EL (cell line): ENCODE measurements at places on chromosomes 2 and 18.
A peak's percentile ranks its signal among the peaks of the same experiment; 100 is the strongest.

GRCh38 chr2:85199698-85200097 lies 66.5 kb downstream of the TCF7L1 start:
- DNase-seq = no peak

DNA sequence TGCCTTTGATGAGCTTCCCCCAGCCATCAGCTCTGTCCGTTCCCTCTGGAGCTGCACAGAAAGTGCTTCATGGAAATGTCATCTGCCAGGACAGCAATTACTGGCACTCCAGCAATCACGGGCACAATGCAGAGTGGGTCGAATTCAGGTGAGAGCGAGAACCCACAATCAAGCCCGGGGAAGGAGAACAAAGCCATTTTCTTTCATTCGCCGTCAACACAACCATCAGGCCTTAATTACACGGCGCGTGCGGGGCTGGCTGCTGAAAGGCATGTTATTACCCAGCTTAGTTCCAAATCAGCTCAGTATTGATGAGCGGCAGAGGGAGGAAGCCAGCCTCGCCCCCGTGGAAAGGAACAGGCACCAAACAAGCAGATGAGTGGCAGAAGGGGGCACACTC lies 143.9 kb downstream of the MYT1L start:
- no peak for DNase-seq

DNA sequence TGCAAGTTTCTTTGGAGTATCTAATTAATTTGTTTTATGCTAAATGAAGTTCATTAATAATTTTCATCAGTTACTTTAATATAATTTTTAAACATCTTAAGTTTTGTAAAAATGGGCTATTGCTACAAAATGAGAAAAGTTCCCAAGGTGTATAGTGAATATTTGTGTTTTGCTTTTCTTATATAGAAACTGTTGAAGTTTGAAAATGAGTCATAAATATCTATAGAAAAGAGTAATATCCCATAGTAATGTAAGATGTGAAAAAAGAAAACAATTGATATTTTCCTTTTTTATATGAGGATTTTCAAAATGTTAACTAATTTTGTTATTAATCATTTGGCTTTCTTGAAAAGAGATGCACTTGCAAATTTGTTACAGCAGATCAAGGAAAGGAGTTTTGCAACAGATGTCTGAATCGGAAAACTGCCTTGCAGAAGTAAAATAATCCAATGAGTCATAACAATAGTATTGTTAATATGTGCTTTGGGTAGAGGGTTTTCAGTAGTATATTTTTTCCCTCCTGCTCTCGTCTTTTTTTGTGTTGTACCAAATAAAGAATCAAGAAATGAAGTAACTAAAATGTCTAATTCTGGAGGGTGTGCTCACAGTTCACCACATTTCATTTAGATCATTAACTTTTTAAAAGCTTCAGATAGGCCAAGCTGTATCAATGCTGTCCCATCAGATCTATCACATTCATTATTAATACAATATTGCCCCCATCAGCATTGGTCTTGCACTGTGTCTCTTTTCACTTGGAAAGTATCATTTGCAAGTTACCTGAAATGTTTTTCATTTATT lies 15.5 kb downstream of the DUSP19 start:
- peak; percentile 57 for DNase-seq

DNA sequence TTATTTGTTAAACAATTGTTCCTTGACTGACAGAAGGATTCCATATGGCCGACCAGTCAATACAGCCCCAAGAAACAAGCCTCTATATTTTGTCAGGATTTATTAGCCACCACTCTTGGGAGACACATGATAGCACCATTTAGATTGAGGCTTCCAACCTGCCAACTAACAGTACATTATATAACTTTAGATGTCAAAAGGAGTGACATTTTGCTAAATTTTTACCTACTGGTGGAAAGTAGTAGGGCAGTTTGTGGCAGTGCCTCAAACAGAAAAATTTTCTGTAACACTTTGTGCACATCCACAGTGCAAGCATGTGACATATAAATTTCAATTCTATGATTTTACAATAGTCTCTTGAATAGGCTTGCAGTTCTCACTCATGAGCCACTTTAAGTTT lies 464.0 kb downstream of the TRIB2 start:
- DNase-seq = no peak

DNA sequence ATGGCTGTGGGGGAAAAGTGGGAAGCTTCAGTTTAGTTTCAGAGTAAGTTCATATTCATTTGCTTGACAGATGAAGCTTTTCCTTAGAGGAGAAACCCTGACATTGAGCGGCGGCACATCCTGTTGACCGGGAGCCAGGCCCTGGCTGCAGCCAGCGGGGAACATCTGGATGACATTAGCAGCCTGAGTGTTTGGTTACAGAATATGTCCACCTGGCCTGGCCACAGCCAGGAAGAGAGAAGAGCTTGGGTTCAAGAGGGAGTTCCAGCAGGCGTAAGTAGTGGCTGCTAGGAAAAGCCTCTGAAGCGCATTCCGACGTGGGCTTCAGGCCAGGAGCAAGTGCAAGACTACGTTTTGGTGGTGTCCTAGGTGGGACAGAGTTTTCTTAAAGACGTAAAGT lies 144.9 kb upstream of the MYCN start:
- no peak for DNase-seq

DNA sequence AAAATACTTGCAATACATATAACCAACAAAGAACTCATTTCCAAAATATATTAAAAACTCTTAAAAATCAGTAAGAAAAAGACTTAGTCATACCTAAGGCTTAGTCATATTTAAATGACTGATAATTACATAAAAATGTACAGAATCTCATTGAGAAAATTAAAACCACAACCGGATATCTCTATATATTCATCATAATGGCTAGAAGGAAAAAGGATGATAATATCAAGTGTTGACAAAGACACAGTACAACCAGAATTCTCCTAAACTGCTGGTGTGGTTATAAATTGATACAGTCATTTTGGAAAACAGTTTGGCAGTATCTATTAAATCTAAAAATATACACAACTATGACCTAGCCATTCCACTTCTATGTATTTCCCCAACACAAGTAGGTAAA lies 27.1 kb upstream of the IHH start:
- no peak for DNase-seq

DNA sequence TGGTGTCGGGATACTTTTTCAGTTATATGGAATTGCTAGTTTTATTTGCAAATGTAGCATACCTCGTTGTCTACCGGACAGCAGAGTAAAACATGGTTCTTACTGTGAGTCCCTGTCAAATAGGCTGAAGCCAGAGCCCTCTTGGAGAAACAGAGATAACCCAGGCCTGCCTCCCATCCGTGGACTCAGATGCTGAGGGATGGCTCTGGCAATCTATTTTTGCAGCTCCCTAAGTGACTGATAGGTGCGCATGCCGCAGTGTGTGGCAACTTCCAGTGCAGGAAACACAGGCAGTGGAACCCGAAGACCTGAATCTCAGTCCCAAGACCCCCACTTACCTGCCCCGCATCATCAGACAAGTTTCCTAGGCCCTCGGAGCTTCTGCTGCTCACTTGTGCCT lies 33.6 kb downstream of the STEAP3 start:
- no peak for DNase-seq

DNA sequence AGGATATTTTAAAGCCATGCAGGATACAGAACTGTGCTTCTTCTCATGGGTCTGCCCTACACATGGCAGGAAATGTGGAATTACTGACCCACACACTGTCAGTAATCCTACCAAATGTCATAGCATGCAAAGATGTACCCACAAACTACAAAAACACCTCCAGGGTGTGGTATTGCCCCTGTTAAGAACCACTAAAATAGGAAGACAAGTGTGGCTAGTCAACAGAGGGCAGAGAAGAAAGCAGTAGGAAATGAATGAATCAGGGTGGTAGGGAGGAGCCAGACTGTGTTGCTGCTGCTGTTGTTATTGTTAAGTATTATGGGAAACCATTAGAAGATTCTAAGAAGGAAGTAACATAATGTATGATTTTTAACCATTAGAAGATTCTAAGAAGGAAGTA lies 556.7 kb upstream of the ACVR2A start:
- DNase-seq = no peak

GRCh38 chr2:106800180-106800579 lies 85.8 kb downstream of the ST6GAL2 start:
- DNase-seq = no peak

DNA sequence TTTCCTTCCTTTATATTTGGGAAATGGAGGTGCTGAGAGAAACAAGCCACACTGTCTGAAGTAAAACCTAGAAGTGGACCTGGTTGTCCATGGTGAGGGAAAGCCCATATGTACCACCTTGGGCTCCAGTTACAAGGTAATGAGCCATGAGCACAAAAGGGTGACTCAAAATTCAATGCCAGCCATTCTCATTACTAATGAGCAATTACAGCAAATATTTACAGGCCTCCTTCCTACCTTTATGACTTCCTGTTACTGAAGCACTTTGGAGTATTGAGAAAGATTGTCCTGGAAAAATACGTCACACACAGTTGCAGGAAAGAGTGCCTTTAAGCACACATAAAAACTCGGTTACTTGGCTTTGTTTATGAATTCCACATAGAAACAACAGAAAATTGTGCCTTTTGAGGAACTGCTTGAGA lies 9.1 kb downstream of the EPAS1 start:
- peak; percentile 44 for DNase-seq

DNA sequence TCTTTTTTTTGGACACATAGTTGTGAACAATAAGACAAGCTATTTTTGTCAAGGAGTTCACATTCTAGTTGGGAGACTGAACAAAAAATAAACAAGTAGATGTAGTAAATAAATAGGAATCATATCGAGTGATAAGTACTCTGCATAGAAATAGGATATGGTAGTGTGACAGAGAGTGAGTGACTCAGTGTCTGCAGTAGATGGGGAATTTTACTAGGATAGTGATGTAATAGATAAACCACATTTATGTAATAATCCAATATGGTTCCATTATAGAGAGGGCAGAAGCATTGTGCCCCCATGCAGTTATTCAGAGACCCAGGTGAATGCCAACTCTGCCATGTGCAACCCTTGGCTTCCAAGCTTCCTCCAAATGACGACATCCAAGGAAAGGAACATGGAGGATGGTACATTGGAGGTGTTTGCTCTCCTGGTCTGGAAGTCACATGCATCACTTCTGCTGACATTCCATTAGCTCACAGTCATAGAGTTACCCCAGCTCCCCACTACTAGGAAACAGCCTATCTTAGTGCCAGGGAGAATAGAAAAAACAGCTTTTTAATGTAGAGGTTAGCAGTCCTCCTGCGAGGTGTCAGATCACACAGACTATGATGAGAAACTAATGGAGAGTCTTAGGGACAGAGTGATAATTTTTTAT lies 595.4 kb downstream of the NYAP2 start:
- DNase-seq = peak; percentile 73

GRCh38 chr2:158586491-158586890 lies 129.7 kb downstream of the PKP4 start:
- peak; percentile 80 for DNase-seq

- peak; percentile 61 for DNase-seq
These were observed 66.1 kb downstream of the LRRFIP1 start for GRCh38 chr2:237693291-237693994.

- no peak for DNase-seq
These were observed 26.5 kb downstream of the EPAS1 start for GRCh38 chr2:46323730-46324129.

DNA sequence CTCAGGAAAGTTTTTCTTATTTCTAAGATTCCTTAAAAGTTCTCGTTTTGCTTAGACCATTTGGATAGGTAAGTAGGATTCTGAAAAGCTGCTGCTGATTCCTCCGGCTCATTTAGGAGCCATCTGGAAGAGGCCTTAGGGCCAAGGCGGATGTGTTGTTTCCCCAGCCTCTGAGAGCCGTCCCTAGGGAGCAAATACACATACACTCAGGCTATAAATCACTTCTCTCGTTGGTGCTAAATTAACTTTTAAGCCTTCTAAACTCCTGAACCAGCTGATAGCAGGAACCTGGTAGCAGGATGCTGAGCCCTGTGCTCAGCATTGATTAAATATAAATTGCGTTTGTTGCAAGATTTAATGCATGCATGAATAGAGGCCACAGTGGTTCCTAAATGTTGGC lies 109.8 kb downstream of the ADCYAP1 start:
- peak; percentile 36 for DNase-seq

GRCh38 chr2:5834501-5834900 lies 142.3 kb downstream of the SOX11 start:
- no peak for DNase-seq

GRCh38 chr2:113978524-113979190 lies 88.8 kb downstream of the ACTR3 start:
- DNase-seq = no peak

GRCh38 chr2:37326866-37327634 lies 2.4 kb upstream of the PRKD3 start:
- DNase-seq = no peak

GRCh38 chr2:32464431-32464830 lies 107.6 kb downstream of the BIRC6 start:
- DNase-seq = no peak

GRCh38 chr2:224190936-224191270 lies 151.8 kb upstream of the SERPINE2 start:
- peak; percentile 29 for DNase-seq

DNA sequence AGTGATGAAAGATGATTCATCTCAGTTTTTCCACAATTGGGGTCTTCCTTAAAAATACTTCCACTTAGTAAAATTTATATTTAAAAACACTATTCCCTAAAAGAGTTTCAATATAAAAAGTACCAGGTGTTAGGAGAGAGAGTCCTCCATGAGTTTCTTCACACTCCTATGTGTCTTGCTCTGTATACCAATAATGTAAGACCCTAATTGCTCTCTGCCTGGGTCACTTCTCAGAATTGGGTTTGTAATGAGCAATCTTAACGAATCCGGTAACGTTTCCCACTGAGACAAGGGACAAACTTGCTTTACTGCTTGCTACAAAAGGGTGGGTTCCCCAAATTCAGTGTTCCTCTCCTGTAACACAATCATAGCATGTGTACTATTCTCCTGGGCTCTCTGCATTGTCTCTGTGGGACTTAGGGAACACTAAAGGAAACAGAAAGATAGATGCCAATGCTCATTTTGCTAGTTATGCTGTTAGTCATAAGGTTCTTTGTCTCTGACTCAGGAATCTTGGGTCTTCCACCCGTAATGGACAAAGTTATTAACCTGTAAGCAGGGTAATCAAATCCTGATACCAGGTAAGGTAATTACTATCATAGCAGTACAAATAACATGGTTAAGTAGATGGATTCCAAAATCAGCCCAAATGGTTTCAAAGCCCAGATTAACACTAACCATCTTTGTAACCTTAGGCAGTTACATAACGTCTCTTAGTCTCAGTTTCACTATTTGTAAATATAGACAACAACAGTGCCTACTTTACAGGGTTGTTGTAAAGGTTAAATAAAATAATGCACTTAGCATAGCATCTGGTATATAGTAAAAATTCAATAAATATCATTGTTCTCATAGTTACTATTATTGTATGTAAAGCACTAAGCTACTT lies 46.3 kb downstream of the ITSN2 start:
- peak; percentile 43 for DNase-seq

DNA sequence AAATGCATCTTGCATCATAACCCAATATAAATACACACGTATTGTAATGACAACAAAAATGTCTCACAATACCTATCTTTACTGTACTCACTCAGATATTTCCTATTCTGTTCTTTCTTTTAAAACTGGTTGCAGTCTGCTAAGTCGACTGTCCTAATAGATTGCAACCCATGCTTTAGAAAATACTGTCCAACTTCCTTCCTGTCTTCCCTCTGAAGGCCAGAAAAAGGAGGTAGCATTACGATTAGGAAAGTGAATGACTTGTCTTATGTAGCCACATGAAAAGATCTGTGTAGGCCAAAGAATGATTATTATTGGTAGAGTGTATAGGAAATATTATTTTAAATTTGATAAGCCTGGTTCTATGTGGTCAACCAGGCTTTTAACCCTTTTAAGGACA lies 134.1 kb downstream of the FAM210A start:
- DNase-seq = no peak
